ENCODE measurements at places on chromosomes 4 and X. TPM values are rescaled to one million over a fixed set of nuclear protein-coding genes. Genes with fewer than 3 reads are reported as not detected.

HTR2C gene
- not detected for total RNA-seq

STPG2 gene
- 0.47 TPM for total RNA-seq

DNA sequence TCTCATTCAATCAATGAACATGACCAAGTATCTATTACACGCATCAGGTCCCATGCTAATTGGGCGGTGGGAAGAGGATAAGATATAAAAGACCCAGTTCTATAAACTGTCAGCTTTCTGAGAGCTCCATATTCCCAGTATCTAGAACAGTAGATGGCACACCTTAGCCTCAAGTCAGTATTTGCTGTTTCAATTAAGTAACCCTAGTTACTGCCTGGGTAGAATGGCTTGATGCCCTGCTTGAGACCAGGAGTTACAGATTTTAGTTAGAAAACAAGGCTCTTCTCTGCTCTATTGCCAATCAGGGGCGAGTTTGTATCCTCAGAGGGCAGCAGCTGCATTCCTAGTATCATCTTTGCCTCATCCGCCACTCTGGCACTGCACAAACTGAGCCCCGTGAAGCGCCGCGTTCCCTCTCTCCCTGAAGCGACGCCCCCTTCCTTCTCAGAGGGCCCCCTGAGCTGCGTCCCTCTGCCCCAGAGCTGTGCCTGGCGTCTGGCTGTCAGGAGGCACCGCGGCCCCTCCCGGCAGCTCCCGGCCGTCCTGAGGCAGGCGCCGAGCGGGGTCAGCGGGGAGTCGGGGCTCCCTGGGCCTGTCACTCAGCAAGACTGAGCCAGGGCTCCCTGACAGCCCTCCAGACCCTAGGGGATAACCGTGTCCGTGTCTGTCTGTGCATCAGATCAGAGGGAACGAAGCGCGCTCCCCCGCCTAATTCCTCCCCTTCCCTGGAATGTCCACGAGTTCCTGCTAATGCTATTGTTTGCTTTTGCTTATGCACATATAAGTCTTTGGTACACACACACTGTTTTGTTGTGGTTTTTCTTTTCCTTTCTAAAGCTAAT, 212.4 kb upstream of the TTC29 start:
- H3K27me3 ChIP-seq = peaks cover 22% of the 10 kb centered on the region
- H3K27ac ChIP-seq = peak overlapping the region; percentile 44
- H3K36me3 ChIP-seq = no peaks in the 10 kb centered on the region

DNA sequence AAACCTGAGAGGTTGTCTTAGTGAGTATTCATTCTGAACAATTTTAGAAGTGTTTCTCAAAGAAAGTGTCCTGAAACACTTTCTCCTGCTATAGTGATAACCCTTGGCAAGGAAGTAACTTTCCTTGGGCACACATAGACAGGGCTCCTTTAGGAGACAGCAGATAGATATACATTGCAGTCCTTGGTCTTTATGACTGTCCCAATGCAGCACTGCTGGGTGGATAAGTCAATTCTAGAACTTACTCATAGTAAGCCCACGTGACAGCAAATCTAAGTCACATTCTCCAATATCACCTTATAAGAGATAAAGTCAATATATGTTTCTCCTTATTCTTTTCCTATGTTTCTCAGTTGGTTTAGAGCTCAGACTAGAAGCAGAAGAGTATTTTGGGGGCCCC, 46.7 kb downstream of the GPRASP3 start:
- peaks cover 17% of the 10 kb centered on the region for H3K4me1 ChIP-seq
- no peak overlapping the region for H3K4me3 ChIP-seq
- no peak for DNase-seq
- H3K27ac ChIP-seq = peak overlapping the region; percentile 46
- no peaks in the 10 kb centered on the region for H3K27me3 ChIP-seq

- no peak for DNase-seq
- H3K4me1 ChIP-seq = peaks cover 14% of the 10 kb centered on the region
- H3K27ac ChIP-seq = no peak overlapping the region
Observed at GRCh38 chr4:186728631-186729271, 5.1 kb upstream of the FAT1 start.

BTK gene
- 9.8 TPM for total RNA-seq

GRCh38 chr4:125397226-125397625, 82.5 kb downstream of the FAT4 start:
- no peaks in the 10 kb centered on the region for H3K4me1 ChIP-seq
- H3K27ac ChIP-seq = no peak overlapping the region
- H3K36me3 ChIP-seq = no peaks in the 10 kb centered on the region
- no peak for DNase-seq

GRCh38 chr4:86961605-86962295, 26.9 kb downstream of the AFF1 start:
- H3K36me3 ChIP-seq = no peaks in the 10 kb centered on the region
- no peak overlapping the region for H3K27ac ChIP-seq
- H3K4me1 ChIP-seq = peaks cover 14% of the 10 kb centered on the region
- no peaks in the 10 kb centered on the region for H3K27me3 ChIP-seq

DNA sequence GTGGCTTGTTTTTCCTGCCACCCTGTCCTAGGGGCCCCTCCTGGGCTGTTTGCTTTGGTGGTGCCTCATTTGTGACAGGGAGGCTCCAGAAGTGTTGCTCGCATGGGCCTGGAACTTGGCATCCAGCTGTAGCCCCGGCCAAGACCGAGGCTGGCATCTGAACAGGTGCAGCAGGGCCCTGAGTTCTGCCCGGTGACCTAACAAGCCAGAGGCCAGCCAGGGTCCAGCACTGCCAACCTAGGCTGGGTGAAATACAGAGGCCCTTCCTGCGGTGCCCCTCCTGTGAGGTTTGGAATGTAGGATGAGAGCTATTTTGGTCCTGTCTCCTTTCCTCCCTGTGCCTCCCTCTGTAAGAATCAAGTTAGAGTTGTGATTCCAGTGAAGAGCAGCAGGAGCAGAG, 58.5 kb downstream of the STARD8 start:
- DNase-seq = no peak
- H3K27me3 ChIP-seq = no peaks in the 10 kb centered on the region
- H3K4me3 ChIP-seq = no peak overlapping the region
- peaks cover 6% of the 10 kb centered on the region for H3K4me1 ChIP-seq
- H3K36me3 ChIP-seq = no peaks in the 10 kb centered on the region
- no peak overlapping the region for H3K27ac ChIP-seq

DNA sequence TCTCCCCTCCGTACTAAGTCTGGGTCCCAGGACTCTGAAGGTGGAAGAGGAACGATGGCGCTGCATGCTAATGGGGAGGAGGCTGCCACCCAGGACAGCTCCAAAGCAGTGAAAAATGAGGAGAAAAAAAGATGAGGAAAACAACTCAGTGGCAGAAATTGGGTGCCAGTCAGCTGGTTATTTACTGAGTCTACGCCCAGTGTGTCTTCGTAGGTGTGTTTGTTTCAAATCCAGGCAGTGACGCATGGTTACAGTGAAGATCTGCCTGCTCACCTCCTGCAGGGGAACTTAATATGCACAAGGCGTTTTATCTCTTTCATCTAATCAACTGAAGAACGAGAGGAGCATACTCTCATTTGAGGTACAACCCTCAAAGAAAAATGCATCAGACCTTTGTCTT, 70.9 kb upstream of the FBXW7 start:
- no peak overlapping the region for H3K4me3 ChIP-seq
- no peak overlapping the region for H3K27ac ChIP-seq
- no peak for DNase-seq
- peaks cover 4% of the 10 kb centered on the region for H3K4me1 ChIP-seq
- no peaks in the 10 kb centered on the region for H3K27me3 ChIP-seq

- peaks cover 10% of the 10 kb centered on the region for H3K27me3 ChIP-seq
- DNase-seq = no peak
- no peak overlapping the region for H3K27ac ChIP-seq
Observed at GRCh38 chr4:80237992-80238391, 28.5 kb upstream of the FGF5 start.

UGT8 gene
- 0.60 TPM for total RNA-seq

DNA sequence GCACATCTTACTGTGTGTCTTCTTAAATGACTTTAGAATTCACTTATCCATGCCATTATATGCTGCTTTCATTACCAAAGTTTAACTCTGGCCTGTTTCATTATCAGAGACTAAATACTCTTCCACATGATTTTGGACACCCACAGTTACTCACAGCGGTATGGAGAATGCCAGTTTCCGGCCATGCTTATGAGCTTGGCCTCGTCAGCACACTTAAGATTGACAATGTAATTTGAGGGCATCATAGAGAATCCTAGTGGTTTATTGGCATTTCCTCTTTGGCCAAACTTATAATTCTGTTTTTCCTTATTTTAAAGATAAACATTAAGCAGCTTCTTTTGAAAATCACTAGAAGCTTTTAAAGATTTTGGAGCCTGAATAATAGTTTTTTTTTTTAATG, 104.5 kb downstream of the IRF2 start:
- H3K4me1 ChIP-seq = no peaks in the 10 kb centered on the region
- H3K36me3 ChIP-seq = peaks cover 4% of the 10 kb centered on the region
- DNase-seq = no peak
- H3K4me3 ChIP-seq = no peak overlapping the region
- H3K27me3 ChIP-seq = no peaks in the 10 kb centered on the region

DNA sequence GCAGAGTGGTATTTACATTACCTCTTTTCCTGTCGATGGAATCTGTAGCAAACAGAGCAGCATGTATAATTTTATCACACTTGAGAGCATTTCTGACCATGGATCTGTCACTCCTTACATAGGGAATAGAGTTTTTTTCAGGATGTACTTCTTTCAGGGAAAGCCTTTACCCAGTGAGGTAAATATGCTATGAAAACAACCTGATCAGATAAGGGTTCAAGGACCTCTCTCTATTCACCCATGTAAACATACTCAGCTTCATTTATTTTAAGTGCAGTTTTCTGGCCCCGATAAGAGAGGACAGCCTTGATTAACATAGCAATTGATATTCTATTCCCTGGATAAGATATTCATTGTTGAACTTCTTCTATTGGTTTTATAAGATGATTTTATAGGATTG, 87.3 kb upstream of the ESX1 start:
- no peaks in the 10 kb centered on the region for H3K27me3 ChIP-seq
- no peak for DNase-seq
- no peak overlapping the region for H3K4me3 ChIP-seq
- H3K36me3 ChIP-seq = no peaks in the 10 kb centered on the region
- peaks cover 6% of the 10 kb centered on the region for H3K4me1 ChIP-seq
- no peak overlapping the region for H3K27ac ChIP-seq

DNA sequence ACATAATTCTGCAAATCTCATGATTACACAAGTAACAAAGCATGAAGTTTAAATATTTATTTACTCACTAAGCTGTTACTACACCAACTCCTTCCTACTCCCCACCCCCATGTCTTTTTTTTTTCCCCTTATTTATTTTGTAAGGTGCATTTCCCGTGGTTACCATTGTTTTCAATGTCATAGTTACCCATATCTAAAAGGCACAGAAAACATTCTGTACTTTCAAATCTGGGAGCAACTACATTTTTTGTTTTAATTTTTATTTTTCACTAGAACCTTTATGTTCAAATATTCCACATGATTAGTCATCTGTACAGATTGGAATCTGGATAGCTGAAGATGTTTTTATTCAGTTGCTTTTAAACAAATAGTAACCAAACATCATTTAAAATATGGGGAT, 62.8 kb downstream of the PPP3CA start:
- H3K27ac ChIP-seq = peak overlapping the region; percentile 68
- no peak overlapping the region for H3K4me3 ChIP-seq

- H3K36me3 ChIP-seq = no peaks in the 10 kb centered on the region
- H3K27me3 ChIP-seq = peaks cover 13% of the 10 kb centered on the region
- H3K27ac ChIP-seq = no peak overlapping the region
- DNase-seq = no peak
- no peak overlapping the region for H3K4me3 ChIP-seq
Observed at GRCh38 chr4:104465201-104465600, 29.5 kb downstream of the CXXC4 start.

DNA sequence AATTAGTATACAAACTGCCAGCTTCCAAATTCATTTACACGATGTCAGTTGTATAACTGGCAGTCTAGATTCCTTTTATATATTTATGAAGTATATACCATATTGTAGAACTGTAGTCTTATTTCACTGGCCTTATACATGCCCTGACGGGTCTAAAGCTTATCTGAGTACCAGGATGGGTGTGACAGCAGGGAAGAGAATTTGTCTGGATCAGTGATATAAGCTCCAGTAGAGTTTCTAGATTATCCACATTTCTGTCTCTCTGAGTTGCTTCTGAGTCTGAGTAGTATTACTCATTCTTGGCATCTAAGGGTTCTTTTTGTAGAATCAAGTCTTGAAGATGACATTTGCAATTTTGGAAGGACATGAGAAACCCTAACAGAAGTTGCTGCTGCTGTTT, 101.3 kb downstream of the RPA4 start:
- no peak overlapping the region for H3K4me3 ChIP-seq
- H3K27ac ChIP-seq = no peak overlapping the region
- no peaks in the 10 kb centered on the region for H3K36me3 ChIP-seq
- H3K27me3 ChIP-seq = no peaks in the 10 kb centered on the region
- DNase-seq = no peak

DNA sequence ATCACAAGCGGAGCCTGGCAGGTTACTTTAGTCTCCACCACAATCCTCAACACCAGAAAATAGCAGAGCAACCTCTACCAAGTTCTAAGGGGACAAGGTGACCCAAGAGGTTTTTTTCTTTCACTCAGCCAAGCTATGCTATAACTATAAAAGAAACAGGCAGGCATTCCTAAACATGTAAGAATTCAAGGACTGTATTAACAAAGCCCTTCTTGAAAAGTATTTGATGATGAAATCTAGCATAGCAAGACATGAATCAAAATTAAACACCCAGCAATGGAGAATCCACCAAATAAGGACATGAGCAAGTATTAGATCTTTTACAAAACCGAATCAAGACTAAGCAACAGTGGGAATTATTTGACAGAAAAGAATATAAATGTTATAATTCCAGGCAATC, 25.7 kb upstream of the C1QTNF7 start:
- H3K36me3 ChIP-seq = no peaks in the 10 kb centered on the region
- H3K4me3 ChIP-seq = peak overlapping the region; percentile 89
- H3K4me1 ChIP-seq = peaks cover 36% of the 10 kb centered on the region
- H3K27me3 ChIP-seq = no peaks in the 10 kb centered on the region
- peak overlapping the region; percentile 83 for H3K27ac ChIP-seq
- no peak for DNase-seq

DNA sequence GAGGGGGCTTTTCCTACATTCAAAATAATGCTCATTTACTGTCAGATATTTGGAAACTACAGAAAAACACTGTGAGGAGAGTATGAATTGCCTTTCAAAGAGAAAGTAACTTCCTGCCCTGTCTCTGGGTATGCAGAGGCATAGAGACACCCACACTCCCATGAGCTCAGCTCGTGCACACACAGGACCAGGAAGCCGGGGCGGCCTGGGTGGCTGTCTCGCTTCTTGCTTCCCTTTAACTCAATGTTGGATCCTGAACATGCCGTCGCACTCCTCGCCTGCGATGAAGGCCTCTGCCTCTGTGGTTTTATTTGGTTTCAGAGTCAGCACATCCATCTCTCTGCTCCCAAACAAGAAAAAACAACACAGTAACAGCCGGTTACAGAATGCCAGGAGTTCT, 40.1 kb upstream of the GPR78 start:
- no peaks in the 10 kb centered on the region for H3K27me3 ChIP-seq
- no peaks in the 10 kb centered on the region for H3K4me1 ChIP-seq
- no peak for DNase-seq
- H3K4me3 ChIP-seq = no peak overlapping the region
- no peaks in the 10 kb centered on the region for H3K36me3 ChIP-seq
- H3K27ac ChIP-seq = no peak overlapping the region

ADAMTS3 gene
- total RNA-seq = not detected
